ENCODE measurements at places on chromosomes 4 and X. TPM values are rescaled to one million over a fixed set of nuclear protein-coding genes. Genes with fewer than 3 reads are reported as not detected.

- no peak for ATAC-seq
Observed at GRCh38 chr4:79247695-79248394, 78.0 kb downstream of the NAA11 start.

- no peak for ATAC-seq
Observed at GRCh38 chrX:28015993-28016392, 34.7 kb upstream of the DCAF8L1 start.

GRCh38 chr4:152577708-152578396 lies 42.0 kb upstream of the FBXW7 start:
- ATAC-seq, result no peak

DNA sequence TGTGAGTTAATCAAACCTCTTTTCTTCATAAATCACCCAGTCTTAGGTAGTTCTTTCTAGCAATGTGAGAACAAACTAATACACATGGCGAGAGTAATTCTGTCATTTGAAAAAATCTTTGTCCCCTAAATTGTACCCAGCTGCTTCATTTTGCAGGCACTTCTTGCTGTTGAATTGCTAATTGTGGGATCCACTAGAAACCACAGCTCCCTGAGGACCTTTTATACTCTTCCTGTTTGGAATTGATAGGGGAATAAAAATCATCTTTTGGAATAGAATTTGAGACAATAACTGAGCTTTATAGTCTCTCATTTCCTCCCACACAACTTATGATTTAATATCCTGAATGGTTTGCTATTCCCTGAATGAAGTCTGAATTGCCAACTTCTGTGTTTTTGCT lies 170.2 kb downstream of the PACRGL start:
- no peak for ATAC-seq

DNA sequence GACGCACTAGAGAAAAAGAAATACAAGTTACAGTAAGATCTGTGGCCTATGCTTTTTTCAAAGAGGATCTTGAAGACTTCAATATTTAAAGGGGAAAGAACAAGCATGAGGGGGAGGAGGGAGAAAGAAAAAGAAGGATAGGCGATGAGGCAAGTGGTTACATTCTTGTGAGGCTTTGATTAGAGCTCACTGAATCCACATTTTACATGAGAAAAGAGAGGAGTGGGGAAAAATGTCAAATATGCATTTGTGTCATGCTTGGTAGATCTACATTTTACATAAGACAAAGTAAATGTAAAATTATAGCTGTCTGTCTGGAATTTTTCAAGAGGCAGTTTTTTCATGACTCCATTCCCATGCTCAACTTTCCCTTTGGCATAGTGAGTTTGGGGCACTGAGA lies 965.9 kb downstream of the FSTL5 start:
- peak; percentile 27 for ATAC-seq

DNA sequence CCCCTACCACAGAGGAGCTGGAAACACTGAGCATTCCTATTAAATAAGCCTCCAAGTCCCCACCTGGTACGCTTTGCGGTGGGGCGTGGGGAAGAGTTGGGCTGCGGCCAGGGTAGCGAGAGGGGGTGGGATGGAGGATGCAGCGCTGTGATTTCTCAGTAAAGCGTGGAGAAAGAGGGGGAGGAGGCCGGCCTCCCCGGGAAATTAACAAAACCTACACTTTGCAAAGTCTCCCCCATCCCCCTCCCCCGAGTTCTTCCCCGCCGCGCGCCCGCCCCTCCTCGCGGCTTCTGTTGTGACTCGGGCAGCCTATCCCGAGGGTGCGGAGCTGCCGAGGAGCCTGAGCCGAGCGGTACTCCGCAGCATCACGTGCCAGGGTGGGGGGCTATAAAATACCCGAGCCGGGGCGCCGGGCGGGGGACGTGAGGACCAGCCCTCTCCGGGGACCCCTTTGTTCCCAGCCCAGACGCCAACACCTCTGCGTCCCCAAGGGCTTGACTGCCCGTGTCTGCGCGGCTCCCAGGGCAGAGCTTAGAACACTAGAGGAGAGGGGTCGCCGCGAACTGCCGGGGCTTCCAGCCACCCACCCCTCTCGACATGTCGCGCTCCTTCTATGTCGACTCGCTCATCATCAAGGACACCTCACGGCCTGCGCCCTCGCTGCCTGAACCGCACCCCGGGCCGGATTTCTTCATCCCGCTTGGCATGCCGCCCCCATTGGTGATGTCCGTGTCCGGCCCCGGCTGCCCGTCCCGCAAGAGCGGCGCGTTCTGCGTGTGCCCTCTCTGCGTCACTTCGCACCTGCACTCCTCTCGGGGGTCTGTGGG lies at the start of gene GSX2:
GSX2 (plus strand) TSS at position 416 of the 827 bp plus-strand sequence; CDS start at position 598, 182 bp downstream.
- ATAC-seq, result peak; percentile 54

- ATAC-seq, result no peak
Observed at GRCh38 chr4:26873391-26874026, 12.9 kb downstream of the STIM2 start.

DNA sequence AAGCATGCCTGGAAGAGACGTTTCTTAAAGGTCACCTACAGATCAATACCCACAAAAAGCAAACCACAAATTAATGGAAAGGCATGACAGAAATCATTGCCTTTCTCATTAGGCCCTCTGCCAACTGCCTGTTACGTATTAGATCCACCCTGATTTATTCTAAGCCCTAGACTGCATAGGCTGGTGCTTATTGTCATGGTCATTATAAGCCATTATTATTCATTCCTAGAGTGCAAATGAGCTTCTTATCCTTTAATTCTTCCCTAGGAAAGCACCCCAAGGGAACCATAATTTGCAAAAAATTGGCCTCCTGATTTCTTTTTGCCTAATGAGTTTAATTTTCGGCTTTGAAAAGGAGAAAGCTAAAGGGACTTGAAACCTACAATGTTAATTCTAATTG lies 184.2 kb upstream of the GPRIN3 start:
- peak; percentile 68 for ATAC-seq

DNA sequence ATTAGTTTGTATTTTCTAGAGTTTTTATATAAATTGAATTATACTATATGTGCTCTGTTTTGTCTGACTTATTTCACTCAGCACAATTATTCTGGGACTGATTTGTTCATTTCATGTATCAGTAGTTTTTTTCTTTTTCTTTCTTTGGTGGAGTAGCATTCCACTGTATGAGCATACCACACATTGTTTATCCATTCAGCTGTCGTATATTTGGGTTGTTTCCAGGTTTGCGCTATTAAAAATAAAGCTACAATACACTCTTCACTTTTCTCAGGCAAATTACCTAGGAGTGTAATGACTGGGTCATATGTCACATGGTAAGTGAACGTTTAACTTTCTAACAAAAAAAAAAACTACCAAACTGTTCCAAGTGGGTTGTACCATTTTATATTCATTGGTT lies 9.6 kb upstream of the OTUD4 start:
- no peak for ATAC-seq

- ATAC-seq, result no peak
Observed at GRCh38 chr4:184695178-184695896, 38.6 kb downstream of the CENPU start.

- ATAC-seq, result peak; percentile 27
Observed at GRCh38 chrX:107628662-107629539, 591 bp downstream of the PRPS1 start.

DNA sequence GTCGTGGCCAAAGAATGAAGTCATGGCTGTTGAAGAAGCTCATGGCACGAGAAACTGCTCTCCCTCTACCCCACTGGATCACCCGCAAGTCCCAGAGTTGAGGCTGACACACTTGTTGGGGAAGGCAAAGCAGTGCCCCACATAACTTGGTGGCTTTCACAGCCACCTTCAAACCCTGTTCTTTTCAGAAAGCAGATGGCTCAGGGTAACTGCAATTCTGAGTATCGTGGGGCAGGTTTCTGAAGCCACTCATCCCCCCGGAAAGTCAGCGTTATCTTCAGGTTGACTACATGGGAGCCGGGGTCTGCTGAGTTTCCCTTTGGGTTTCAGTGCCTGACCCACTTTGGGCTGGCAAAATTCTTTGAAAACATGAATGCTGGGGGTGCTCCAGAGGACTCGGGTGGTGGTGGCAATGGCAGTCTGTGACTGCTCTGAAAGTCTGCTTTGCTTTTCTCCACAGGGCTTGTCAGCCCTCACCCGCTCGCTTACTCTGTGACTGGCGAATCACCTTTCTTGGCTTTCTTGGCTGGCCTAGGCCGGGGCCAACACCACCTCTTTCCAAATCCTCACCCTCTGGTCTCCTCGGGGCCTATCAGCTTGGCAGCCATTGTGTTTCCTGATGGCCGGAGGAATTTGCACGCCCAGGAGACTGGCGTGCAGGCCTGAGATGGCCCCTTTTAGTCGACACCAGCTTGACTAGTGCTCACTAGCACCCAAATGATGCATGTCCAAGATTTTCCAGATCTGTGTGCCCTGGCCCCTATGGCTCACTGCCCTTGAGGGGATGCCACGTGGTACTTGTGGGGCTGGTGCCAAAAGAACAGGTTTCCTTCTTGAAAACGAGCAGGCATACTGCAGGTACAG lies 7.3 kb downstream of the PPP1R3F start:
- no peak for ATAC-seq

GRCh38 chr4:86895692-86896488 lies 3.7 kb upstream of the C4orf36 start:
- peak; percentile 5 for ATAC-seq

GRCh38 chrX:3638280-3638873 lies 75.1 kb downstream of the PRKX start:
- peak; percentile 62 for ATAC-seq

GRCh38 chr4:40586729-40587128 lies 42.9 kb downstream of the RBM47 start:
- no peak for ATAC-seq

DNA sequence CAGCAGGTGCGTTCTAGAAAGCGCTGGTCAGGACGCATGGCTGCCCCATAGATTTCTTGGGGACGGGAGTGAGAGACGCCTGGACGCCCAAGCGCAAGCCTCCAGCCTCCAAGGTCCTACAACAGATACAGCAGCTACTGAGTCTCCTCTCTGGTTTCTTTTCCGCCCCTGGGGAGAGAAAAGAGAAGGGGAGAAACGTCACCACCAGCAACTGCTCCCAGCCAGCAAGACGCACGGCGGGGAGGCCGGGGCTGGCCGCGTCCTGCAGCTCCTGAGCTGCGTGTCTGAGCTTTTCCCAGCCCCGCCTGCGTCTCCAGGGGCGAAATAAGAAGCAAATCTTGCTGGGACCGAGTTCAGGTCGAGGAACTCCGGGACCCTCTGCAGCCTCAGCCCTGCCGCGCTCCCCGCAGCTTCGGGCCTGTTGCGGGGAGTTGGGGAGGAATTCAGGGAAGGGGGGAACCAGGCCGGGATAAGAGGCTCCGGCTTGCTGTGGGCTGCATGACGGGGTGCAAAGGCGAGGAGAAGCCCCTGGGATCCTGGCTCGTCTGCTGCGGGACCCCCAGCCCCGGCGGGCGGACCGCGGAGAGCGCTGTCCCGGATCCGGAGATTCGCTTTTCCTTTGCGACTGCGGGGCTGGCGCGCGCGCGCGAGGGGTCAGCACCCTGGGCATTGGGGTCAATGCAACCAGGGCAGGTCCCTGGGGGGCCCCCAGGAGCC lies 6.8 kb upstream of the SHOX start:
- ATAC-seq, result no peak

GRCh38 chr4:24497221-24497620 lies 87.1 kb downstream of the DHX15 start:
- no peak for ATAC-seq

DNA sequence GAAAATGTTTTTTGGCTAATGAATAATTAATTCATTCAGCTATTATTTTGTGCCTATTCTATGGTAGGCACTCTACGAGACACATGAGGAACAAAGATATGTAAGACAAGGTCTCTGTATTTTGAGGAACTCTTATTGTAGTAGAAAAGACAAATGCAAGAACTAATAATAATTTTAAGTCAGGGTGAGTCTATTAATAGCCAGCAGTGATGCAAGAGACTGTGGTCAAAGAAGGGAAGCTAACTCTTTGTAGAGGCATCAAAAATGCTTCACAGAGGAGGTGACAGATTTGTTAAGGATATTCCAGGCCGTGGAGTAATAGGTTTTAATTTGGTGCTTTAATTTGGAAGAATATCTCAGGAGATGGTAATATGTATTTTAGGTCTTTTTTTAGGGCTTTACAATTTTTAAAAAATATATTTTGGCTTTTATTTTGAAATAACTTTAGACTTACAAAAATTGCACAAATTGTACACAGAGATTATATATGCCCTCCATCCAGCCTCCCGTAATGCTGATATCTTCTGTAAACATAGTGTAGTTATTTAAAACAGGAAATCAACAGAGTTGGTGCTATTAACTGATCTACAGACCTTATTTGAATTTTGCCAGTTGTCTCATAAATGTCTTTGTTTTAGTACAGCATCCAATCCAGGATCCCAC lies 48.1 kb downstream of the DCLK2 start:
- ATAC-seq, result no peak

DNA sequence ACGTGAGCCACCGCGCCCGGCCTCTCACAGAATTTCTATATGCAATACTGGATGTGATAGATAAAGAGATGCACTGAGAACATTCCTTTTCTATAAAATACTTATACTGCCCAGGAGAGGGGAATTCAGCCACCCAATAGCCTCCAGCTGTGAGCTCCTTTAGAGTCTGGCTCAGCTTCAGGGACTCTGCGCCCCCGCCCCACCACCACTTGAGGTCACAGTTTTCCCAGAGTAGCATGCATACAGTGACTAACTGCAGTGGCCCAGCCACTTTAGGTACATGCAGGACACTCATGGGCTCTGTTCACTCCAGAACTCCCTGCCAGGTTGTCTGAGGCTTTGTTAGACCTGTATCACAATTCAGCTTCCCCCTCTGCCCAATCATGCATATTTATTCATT lies 144.4 kb upstream of the TET2 start:
- ATAC-seq, result no peak

DNA sequence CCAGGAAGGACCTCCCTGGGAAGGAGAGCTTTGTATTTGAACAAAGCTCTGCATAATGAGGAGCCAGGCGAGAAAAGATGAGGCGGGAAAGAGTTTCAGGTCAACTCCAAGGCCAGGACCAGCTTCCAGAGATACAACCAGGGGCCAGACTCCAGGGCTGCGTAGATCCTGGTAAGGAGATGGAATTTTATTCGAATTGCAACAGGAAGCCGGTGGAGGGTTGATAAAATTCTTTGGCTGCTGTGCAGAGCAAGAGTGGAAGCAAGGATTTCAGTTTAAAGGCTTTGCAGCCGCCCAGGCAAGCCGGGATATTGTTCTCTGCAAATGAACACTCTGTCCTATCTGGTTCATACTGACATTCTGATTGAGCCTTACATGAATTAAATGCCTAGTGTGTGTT lies 40.2 kb upstream of the CBR4 start:
- no peak for ATAC-seq

Gene SSX2B
- total RNA-seq, result not detected

Gene ZAR1
- total RNA-seq, result not detected

Gene CT83
- total RNA-seq, result not detected

Gene YY2
- 0.73 TPM for total RNA-seq

Gene BGN
- total RNA-seq, result not detected

Gene RTL3
- total RNA-seq, result not detected

Gene PRIMPOL
- 20.5 TPM for total RNA-seq

Gene AR
- total RNA-seq, result 1.7 TPM

Gene ADGRG4
- total RNA-seq, result 0.05 TPM

Gene MXRA5
- total RNA-seq, result 1.7 TPM

Gene TRMT2B
- total RNA-seq, result 2.9 TPM

Gene ARMCX4
- 20.7 TPM for total RNA-seq

Gene SULT1B1
- 0.07 TPM for total RNA-seq

Gene ODAPH
- not detected for total RNA-seq

Gene CCDC120
- 3.9 TPM for total RNA-seq

Gene POU4F2
- 0.09 TPM for total RNA-seq

Gene RAB41
- 3.7 TPM for total RNA-seq

Measured in motor neuron (in vitro differentiated cells).